ENCODE measurements at places on chromosomes 7 and 10. TPM values are rescaled to one million over a fixed set of nuclear protein-coding genes. Genes with fewer than 3 reads are reported as not detected.

Gene TUBAL3
- polyA plus RNA-seq = 10.8 TPM

Gene DNAH11
- 0.58 TPM for polyA plus RNA-seq

Gene MLXIPL
- 27.9 TPM for polyA plus RNA-seq

Gene ADAM12
- polyA plus RNA-seq = 0.26 TPM

Gene ARHGAP22
- polyA plus RNA-seq = 0.62 TPM

Gene INMT
- polyA plus RNA-seq = 34.5 TPM

Gene HYAL4
- polyA plus RNA-seq = 0.24 TPM

Gene AKR1C8
- polyA plus RNA-seq = not detected

Gene TCERG1L
- polyA plus RNA-seq = not detected

GRCh38 chr10:71838264-71839211 is 12.5 kb downstream of the PSAP start:
- no peaks in the 10 kb centered on the region for H3K36me3 ChIP-seq
- peak overlapping the region; percentile 93 for H3K27ac ChIP-seq
- peak; percentile 36 for DNase-seq

DNA sequence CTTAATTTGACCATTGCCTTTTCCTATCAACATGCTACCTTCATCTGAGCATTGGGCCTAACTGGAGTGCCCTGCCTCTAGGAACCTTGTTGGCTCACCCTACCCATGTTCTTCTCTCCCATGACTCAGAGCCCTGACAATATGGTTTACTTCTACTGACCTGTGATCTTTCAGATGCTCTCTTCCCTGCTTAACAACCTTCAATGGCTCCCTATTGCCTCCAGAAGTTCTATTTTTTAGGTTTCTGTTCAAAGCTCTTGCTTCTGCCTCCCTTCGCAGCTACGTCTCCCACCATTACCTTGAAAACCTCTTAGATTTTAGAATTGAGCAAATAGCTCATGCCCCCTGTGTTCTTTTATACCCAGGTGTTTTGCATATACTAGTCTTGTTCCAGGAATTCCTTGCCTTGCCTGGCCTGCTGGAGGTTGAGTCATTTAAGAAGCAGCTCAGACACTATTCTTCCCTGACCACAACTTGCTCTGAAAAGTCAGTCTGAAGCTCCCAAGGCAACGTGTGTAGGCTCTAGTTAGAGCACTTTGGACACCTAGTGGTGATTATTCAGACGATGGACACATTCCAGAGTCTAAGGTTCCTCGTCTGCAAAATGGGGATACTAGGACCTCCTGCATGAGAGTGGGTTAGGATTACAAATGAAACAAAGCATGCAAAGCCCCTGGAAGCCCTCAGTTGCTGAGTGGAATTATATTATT is 64.4 kb upstream of the EMX2 start:
- no peak overlapping the region for H3K27ac ChIP-seq
- no peaks in the 10 kb centered on the region for H3K4me1 ChIP-seq
- H3K27me3 ChIP-seq = no peaks in the 10 kb centered on the region
- no peaks in the 10 kb centered on the region for H3K36me3 ChIP-seq

GRCh38 chr7:108372618-108373017 is 83.6 kb downstream of the NRCAM start:
- no peak overlapping the region for H3K4me3 ChIP-seq
- H3K36me3 ChIP-seq = no peaks in the 10 kb centered on the region
- no peak overlapping the region for H3K27ac ChIP-seq
- no peaks in the 10 kb centered on the region for H3K4me1 ChIP-seq

DNA sequence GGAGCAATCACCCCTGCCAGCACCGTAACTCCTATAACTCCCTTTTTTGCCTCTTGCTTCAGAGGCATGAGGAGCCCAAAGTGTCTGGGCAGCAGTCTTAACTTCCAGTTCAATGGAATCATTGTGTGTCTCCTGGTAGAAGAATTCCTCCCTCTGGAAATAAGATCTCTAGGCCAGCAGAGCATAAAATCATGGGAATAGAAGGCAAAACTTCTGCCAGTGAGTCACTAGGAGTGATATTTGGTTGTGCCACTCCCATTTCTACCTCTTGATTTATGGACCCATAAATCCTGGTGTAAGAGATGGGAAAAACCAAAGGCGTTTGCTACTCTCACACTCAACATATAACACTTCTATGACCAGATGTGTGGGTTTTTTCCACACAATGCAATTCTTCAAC is 104.9 kb upstream of the FAM180A start:
- H3K36me3 ChIP-seq = no peaks in the 10 kb centered on the region
- no peaks in the 10 kb centered on the region for H3K27me3 ChIP-seq
- H3K27ac ChIP-seq = no peak overlapping the region
- no peak overlapping the region for H3K4me3 ChIP-seq
- H3K4me1 ChIP-seq = no peaks in the 10 kb centered on the region

DNA sequence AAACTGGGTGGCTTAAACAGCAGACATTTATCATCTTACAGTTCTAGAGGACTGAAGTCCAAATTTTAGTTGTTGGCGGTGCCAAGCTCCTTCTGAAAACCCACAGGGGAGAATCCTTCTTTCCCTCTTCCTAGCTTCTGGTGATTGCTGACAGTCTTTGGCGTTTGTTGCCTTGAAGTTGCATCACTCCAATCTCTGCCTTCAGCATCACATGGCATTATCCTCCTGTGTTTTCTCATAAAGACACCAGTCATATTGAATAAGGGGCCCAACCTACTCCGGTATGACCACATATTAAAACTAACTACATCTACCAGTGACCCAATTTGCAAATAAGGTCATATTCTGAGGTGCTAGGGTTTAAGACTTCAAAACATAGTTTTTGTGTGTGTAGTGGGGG is 472.1 kb upstream of the IGFBP3 start:
- peaks cover 4% of the 10 kb centered on the region for H3K4me1 ChIP-seq
- H3K4me3 ChIP-seq = no peak overlapping the region
- H3K27me3 ChIP-seq = no peaks in the 10 kb centered on the region
- no peaks in the 10 kb centered on the region for H3K36me3 ChIP-seq
- H3K27ac ChIP-seq = no peak overlapping the region

DNA sequence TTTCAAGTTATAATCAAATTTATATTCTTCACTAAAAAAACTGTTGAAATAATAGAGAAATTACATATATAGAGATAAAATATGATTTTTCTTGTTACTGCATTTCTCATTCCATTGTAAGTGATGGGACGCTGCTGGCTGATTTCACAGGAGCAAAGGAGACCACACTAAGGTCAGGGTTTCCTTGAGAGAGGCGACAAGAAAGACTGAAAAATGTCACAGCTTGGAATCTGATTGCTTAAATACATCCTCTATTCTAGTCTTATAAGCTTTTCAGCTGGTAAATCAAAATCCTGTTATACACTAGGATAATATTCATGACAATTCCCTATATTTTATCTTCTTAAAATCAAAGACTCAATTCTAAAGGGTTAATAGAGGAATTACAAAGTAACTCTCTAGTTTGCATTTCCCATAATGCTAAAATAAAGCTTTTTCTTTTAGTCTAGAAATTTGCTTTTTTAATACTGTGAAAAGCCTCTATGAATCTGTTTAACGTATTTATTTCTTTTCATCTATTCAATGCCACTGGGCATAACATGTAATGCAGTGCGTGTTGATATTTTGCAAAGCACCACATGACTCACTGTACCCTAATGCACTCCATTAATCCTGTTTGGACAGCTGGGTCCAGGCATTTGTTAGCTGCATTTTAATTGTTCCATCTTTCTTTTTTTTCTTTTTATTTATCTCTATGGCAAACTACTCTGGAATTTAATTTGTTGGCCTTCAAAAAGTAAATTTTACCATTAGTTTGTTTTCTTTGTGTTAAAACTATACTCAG is 81.7 kb downstream of the RNF32 start:
- no peaks in the 10 kb centered on the region for H3K27me3 ChIP-seq
- no peak for DNase-seq
- H3K36me3 ChIP-seq = no peaks in the 10 kb centered on the region
- no peak overlapping the region for H3K27ac ChIP-seq

- no peak overlapping the region for H3K27ac ChIP-seq
- DNase-seq = no peak
- no peaks in the 10 kb centered on the region for H3K27me3 ChIP-seq
- H3K4me1 ChIP-seq = no peaks in the 10 kb centered on the region
- no peaks in the 10 kb centered on the region for H3K36me3 ChIP-seq
These were observed 22.4 kb upstream of the FOXK1 start for GRCh38 chr7:4659551-4660286.

DNA sequence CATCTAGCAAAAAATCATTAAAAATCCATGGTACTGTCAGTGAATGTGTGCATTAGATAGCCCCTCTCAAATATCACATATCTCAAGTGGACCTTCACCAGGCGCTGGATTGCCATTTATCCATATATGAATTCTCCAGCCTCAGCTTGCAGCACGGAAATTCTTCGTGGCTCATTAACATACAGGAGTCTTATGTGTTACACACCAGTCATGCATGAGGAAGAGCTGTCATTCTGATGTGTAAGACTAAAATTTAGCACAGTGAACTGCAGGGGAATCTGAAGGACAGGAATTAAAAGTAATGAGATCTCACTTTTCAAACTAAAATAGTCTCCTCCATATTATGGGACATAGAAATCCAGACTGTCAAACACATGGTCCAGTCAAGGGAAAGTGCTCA is 542.4 kb upstream of the DPP6 start:
- no peaks in the 10 kb centered on the region for H3K27me3 ChIP-seq
- DNase-seq = no peak
- H3K27ac ChIP-seq = no peak overlapping the region
- no peak overlapping the region for H3K4me3 ChIP-seq
- no peaks in the 10 kb centered on the region for H3K4me1 ChIP-seq

GRCh38 chr7:37255327-37255944 is 193.2 kb downstream of the ELMO1 start:
- H3K27ac ChIP-seq = no peak overlapping the region
- DNase-seq = no peak
- H3K27me3 ChIP-seq = peaks cover 2% of the 10 kb centered on the region
- H3K4me3 ChIP-seq = no peak overlapping the region

DNA sequence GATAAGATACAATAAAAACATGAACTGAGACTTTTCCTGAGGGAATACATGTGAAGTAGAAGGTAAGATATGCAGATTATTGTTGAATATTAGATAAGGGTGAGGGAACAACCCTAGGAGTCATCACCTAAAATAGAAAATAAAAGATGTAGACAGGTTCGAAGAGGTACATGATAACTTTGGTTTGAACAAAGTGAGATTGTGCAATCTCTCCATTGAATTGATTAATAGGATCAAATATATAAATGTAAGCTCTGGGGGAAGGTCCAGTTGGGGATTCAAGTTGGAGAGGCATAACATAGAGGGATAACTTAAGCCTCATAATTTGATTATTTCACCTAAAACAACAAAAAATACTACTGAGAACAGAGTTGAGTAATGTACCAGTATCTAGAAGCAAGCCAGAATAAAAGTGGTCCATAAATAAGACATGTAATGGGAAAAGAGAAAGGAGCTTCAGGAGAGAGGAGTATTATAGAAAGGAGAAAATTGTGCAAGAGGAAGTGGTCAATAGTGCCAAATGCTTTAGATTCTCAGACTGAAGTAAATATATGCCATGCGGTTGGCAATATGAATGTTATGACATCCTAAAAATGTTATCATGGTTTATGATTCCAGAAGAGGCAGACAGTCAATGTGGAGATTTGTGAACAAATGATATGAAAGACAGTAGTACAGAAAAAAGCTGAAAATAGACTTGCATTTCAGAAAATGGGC is 282.3 kb upstream of the CHRM2 start:
- no peak overlapping the region for H3K27ac ChIP-seq
- H3K27me3 ChIP-seq = no peaks in the 10 kb centered on the region
- H3K4me1 ChIP-seq = no peaks in the 10 kb centered on the region
- no peak for DNase-seq
- no peaks in the 10 kb centered on the region for H3K36me3 ChIP-seq
- H3K4me3 ChIP-seq = no peak overlapping the region

DNA sequence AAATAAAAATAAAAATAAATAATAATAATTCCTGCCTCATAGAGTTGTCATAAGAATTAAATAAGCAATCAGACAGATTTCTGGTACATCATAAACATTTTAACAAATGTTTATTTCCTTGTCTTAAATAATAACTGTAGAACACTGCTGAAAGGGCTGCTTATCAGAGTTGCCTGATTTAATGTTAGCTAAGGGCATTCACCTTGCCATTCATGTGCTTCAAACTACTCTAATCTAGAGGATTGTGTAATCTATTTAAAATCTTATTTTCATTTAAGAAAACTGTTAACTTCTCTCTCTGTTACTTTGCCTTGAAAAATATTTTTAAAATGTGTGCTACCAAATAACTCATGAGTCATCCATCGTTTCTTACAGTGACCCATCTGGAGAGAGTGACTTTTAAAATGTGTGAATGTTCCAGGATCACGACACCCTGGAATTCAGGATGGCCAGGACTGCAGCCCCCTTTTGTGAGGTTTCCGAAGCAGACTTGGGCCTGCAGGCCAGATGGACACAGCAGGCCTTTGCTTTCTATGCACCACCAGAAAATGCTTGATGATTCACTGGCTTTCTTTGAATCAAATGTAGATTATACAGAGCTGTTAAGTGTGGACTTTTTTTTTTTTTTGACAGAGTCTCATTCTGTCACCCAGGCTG is 109.1 kb upstream of the TNS3 start:
- H3K27me3 ChIP-seq = no peaks in the 10 kb centered on the region
- H3K27ac ChIP-seq = peak overlapping the region; percentile 47
- H3K4me3 ChIP-seq = no peak overlapping the region
- peaks cover 3% of the 10 kb centered on the region for H3K4me1 ChIP-seq

DNA sequence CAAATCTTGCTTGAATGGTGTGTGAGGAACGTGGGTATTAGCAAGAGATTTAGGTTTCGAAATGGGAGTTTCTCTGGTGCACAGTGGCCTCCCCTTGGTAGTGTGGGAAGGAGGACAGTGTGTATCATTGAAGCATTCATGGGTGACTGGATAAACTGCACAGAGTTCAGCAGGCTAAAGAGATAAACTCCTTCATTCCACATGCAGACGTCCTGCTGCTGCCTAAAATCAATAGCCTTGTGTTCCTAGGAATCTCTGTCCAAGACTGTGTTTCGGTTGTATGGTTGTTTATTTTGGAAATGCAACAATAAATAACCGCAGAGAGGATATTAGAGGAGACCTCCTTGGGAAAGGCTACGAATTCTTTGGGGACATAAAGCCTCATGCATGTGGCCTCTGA is 100.9 kb upstream of the FAM171A1 start:
- H3K4me1 ChIP-seq = no peaks in the 10 kb centered on the region
- no peak for DNase-seq
- H3K27me3 ChIP-seq = no peaks in the 10 kb centered on the region
- H3K27ac ChIP-seq = no peak overlapping the region
- no peak overlapping the region for H3K4me3 ChIP-seq

DNA sequence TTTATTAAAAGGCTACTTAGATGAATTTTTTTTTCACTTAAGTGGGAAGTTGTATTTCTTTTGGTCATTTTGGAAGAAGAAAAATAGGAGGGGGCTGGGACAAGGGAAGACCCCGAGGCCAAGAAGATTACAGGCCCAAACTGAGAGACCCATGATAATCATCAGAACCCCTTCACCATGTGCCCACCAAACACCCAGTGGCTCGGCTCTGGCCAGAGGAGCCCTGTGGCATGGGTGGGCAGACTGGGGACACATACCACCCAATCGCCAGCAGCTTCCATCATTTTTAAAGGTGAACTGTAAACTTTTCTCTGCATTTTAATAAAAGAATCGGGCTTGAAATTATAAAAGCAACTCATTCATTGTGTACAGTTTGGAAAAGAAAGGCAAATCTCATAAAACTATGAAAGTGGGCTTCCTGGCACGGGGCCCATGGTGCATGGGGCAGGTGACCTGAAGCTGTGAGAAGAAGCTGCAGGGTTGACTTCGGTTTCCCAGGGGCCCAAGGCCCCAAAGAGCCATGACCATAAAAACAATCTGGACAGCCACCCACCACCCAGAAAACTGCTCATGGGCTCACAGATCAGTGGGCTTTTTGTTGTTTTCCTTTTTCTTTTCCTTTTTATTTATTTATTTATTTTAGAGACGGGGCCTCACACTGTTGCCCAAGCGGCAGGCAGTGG is 29.4 kb upstream of the RET start:
- no peak for DNase-seq
- no peaks in the 10 kb centered on the region for H3K27me3 ChIP-seq
- no peak overlapping the region for H3K27ac ChIP-seq

All from kidney (tissue), 22 donors.